ENCODE measurements at places on chromosomes 2 and 18.

GRCh38 chr2:88517759-88518201, 65.3 kb upstream of the FOXI3 start:
- no peak for DNase-seq

GRCh38 chr2:218398437-218399390, 954 bp upstream of the CTDSP1 start:
- no peak for DNase-seq

DNA sequence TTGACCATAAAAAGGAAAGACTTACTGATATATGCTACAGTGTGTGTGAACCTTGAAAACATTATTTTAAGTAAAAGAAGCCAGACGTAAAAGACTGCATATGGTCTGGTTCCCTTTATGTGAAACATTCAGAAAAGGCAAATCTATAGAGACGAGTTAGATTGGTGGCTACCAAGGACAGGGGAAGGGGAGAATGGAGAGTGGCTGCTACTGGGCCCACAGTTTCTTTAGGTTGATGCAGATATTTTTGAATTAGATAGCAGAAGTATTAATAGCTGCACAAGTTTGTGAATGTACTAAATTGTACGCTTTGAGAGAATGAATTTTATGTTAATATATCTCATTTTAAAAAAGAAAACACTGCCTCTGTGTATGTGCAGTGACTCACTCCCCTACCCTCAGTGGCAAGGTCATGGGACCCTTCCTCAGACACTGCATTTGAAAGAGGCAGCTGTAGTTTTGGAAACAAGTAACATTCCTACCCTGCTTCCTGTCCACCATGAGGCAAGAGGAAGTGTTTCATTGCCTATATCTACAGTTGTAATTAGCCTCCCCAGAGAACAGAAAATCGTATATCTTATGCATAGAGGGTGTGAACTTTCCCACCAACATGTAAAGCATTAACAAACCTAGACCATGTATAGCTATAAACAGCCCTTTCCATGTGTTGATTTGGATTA, 29.8 kb upstream of the ARMC9 start:
- DNase-seq, result no peak

DNA sequence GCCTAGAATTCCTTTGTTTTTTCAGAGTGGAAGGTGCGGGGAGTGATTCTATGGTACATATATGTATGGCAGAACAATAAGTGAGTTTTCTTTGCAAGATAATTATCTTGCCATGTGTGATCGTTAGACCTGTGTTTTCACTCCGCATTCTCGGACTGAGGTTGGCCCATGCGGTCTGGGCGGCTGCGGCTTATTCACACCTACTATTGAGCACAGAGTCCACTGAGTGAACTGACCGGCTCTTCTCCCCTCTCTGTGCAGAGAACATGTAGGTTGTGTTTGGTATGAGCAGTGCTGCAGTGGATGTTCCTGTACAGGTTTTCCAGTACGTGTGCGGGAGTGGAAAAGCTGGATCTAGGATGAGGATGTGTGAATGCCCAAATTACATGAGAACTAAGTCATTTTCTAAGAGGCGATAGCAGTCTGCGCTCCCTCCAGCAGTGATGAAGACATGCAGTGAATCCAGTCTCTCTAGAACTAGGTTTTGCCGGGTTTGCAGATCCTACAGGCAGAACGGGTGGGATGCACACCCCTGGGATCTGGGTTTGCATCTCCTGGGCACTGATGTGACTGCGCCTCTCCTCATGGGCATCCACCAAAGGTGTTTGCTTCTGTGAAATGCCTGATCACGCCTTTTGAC, 27.1 kb downstream of the MTERF4 start:
- no peak for DNase-seq

DNA sequence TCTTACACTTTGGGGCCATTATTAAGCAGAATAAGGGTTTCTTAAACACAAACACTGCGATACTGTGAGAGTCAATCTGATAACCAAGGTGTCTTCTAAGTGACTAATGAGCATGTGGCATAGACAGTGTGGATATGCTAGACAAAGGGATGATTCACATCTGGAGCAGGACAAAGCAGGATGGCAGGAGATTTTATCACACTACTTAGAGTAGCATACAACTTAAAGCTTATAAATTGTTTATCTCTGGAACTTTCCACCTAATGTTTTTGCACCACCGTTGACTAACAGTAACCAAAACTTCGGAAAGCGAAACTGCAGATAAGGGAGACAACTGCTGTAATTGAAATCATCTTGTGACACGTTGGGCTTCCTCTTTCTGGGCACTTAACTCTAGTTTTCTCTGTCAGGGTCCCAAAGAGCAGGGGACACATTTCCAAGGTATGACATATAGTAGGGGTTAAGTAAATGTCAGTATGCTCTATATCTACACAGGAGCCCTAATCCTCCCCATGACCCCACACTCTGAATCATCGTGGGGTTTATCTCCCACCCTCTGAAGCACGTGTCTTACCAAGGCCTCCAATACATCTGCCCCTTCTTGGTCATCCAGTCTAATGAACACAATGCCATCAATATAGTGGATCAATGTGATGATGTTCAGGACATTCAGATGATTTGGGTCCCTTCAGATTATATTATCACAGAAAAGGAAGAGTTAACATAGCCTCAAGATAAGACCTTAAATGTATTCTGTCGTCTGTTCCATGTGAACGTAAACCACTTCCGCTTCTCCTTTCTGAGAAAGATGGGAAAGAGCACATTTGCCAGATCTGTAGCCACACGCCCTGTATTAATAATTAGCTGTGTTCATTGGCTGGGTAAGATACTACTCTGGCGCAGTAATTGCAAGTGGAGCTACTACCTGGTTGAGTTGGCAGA, 78.7 kb downstream of the FTCDNL1 start:
- DNase-seq, result no peak

DNA sequence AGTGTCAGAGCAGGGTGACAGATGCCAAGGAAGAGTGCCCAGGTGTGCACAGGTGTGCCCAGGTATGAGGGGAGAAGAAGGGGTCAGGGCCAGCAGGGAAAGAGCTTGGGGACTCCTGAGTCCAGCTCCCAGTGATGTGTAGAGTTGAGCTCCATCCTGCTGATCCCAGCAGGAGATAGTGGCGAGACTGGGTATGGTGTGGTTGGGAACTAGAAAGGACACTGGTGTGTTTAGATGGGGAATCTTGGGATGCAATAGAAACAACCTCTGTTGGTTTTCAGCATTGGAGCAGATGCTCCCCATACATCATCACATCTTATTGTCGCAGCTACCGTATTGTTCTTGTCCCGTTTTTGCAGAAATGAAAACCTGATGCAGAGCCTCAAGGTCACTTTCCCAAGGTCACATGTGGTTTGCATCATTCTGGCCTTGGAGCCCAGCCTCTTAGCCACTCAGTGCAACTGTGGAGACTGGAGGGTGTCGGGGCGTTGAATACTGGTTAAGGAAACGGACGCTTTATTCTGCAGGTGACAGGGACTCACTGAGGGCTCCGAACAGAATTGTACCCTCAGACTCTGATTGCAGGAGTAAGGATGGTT, 166.7 kb downstream of the AGAP1 start:
- DNase-seq, result no peak

GRCh38 chr2:129831018-129831417, 148.4 kb upstream of the RAB6C start:
- DNase-seq, result no peak

GRCh38 chr18:40048253-40048652, 1906.8 kb upstream of the PIK3C3 start:
- no peak for DNase-seq

- no peak for DNase-seq
These were observed 289.4 kb downstream of the ALK start for GRCh38 chr2:29632018-29632417.

DNA sequence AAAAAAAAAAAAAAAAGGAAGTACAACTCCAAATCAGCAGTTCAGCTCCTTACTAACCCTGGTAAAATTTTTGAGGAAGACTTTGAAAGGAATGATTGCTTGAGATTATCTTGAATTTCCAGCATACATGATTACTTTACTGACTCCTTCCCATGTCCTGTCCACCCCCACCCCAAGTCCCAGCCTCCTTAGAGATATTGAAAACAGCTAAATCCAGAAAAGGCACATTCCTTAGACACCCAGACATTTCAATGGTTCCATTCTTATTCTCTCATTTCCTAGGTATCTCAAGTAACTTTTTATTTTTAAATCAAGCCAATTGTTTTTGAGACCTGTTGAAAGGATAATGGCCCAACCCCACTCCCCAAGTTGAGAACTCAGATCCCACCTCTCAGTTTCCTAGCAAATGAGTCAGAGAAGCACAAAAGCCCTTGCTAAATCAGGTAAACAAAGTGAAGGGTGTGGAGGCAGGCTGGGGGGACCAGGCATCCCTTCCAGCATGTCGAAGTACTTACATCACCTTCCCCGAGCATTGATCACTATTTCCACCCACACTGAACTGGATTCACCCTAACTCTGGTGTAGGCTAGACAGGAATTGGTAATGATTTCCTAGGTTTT, 95.4 kb upstream of the FZD7 start:
- no peak for DNase-seq

- DNase-seq, result no peak
These were observed 3.9 kb downstream of the NEB start for GRCh38 chr2:151730262-151730975.

GRCh38 chr2:46942143-46942526, 26.5 kb upstream of the MCFD2 start:
- DNase-seq, result peak; percentile 52

- no peak for DNase-seq
These were observed 152.8 kb downstream of the DSEL start for GRCh38 chr18:67363694-67364093.

DNA sequence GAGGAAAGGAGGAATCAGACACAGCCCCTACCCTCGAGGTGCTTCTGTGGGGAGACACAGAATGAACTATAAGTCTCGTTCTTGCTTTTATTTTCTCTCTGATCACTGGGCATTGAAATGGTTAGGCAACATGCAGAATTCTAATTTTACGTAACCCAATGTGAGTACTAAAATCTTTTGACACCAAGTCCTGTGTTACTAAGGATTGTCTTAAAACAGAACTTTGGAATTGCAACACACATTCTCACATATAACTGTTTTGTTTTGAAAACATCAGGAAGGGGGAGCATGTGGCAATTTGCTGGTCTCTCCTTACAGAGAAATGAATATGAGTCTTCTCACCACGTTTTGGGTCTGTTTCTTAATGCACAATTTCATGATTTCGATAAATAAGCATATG, 23.6 kb upstream of the SULT1C4 start:
- no peak for DNase-seq

DNA sequence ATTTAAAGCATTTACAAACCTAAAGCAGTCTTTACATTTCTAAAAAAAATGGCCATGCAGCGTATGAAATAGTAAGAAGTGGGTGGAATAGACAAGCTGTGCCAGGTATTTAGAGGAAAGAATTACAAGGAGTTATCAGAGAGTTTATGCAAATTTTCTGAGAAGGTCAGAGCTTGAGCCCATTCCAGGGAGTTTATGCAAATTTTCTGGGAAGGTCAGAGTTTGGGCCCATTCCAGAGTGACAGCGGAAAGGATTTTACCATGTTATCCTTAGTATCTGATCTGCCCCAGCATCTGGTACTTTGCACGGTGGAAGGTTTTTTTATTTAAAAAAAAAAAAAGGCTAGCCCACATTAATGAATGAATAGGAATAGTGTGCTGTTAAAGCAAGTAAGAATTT, 1.4 kb upstream of the DOK6 start:
- no peak for DNase-seq

GRCh38 chr2:223050188-223050587, 1.8 kb upstream of the KCNE4 start:
- no peak for DNase-seq

DNA sequence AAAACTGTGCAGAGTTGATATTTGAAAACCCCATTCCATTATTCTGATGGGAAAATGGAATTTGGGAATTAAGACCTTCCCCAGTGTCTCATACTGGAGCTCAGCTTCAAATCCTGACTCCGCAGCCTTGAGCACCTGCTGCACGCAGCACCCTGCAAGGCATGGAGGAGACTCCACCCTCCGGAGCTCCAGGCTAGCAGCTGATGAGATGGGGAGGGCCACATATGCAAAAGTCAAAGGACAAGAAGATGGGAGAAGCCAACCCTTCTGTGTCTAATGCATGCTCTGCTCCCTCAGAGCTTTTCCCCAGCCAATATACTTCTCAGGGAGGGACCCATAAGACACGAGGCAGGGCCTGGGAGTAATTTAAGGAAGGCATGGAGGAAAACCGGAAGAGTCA, 34.7 kb upstream of the TRIB2 start:
- no peak for DNase-seq

- no peak for DNase-seq
These were observed 19.3 kb upstream of the HPCAL1 start for GRCh38 chr2:10283106-10284062.

DNA sequence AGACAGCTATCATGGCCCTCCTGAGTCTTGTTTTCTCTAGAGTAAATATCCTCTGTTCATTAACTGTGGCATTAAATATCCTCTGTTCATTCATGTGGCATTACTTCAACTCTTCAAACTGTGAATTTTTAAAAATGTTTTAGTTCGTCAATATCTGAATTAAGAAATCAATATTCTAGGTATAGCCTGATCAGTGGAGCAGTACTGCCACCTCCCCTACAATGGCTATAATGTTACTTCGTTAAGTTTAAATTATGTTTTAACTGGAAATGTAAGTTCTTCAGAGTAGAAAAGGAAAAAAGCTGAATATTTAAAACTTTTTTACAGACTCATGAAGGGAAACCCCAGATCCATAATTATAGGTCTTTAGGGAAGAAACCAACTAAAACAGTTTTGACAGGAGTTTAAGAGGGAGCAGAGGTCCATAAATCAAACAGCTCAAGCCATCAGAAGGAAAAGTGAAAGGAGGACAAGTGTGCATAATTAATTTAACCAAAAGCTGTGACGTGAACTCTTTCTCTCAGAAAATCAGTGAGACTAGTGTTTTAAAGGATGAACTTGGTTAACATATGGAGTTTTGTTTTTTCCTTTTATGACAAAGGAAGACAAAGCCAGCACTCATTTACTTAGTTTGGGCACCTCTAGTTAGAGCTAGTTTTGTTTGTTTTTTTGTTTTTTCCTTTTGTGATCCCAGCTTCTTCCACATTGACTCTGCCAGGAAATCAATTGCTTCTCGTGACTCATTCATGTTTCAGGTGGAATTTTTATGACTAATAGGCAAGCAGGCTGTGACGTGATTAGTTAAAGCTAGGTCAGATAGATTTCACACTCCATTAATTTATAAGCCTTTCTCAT, 44.9 kb downstream of the RBBP8 start:
- no peak for DNase-seq

GRCh38 chr18:10659000-10659399, 133.2 kb downstream of the NAPG start:
- DNase-seq, result no peak

Data from activated CD4-positive, alpha-beta T cell treated with anti-CD3 and anti-CD28 coated beads for 24 hours (primary cell).